ENCODE measurements at places on chromosomes 12 and 14.

GRCh38 chr12:108117902-108118301 lies 11.2 kb upstream of the WSCD2 start:
- no peak for DNase-seq

- DNase-seq, result no peak
These were observed 316.8 kb downstream of the CCDC91 start for GRCh38 chr12:28507033-28507432.

DNA sequence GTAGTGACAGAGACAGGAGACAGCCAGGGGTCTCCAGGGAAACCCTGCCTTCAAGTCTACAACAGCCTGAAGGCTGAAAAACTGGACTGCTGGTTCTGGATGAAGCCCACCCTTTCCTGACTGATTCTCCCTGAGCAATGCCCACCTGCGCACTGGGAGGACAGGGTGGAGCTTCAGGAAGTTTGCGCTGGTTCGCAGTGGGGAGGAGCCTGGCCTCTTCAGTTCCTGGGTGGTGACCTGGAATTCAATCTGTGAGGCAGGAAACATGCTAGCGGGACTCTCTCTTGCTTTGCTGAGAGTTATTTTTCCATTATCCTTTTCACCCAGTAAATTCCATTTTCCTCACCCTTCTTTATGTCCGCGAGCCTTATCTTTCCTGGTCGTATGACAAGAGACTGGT lies 600.8 kb downstream of the TRHDE start:
- no peak for DNase-seq

- DNase-seq, result no peak
These were observed 62.7 kb downstream of the RASSF3 start for GRCh38 chr12:64672925-64673409.

DNA sequence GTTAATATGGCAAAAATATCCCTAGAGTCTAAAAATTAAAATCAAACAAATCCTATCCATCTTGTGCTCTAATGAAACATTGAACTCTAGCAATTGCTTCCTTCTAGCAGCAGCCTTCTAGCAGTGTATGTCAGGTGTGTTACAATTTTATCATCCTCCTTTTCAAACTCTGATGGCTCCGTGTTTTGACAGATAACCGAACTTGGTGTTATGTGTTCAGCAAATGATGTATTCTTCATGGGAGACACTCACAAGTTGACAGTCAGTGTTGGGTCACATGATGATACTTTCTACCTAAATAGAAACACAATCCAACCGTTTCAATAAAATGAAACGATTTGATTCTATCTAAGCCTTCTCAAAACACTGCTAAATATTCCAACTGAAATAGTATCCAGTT lies 525.3 kb upstream of the NOVA1 start:
- DNase-seq, result no peak

GRCh38 chr12:104769144-104769561 lies 188.9 kb downstream of the SLC41A2 start:
- DNase-seq, result no peak

DNA sequence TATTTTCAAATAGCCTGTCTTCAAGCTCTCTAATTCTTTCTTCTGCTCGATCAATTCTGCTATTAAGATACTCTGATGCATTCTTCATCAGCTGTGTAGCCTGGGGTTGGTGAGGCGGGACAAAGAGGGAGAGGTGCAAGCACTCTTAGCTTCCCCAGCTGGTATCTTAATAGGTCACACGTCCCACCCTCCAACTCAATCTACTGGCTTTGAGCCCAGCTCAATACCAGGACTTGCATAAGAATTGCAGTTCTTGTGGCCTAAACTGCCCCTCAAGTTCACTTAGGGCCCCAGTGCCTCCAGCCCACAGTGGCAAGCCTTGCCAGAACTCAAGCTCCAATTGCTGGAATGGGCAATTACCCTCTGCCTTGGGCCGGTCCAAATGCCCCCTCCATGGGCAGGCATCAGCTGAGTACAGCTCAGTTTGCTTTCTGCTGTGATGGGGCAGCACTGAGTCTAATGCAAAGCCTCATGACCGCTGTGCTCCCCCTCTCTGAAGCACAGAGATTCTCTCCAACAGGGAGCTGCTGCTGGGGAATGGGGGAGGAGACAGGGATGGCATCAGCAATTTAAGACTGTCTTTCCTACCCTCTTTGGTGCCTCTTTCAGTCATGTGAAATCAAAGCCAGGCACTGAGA lies 5.6 kb upstream of the SPATA7 start:
- DNase-seq, result no peak

- DNase-seq, result no peak
These were observed 83.5 kb downstream of the SAMD4A start for GRCh38 chr14:54650331-54650958.

DNA sequence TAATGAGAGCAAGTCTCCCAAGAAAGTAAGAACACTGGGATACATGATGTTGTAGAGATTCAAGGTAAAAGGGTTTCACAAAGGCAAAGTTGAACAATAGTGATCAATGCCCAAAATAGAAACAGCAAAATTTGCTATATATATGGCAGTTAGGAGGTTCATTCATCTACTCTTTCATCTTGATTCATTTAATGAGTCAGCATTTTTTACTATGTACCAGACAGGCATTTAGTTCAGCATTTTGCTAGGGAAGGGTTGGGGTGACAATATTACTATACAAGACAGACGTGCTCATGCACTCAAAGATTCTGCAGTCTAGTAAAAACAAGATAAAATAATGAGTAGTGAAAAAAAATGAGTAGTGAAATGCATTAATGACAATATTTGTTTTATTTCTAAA lies 264.9 kb upstream of the LMO3 start:
- DNase-seq, result no peak

DNA sequence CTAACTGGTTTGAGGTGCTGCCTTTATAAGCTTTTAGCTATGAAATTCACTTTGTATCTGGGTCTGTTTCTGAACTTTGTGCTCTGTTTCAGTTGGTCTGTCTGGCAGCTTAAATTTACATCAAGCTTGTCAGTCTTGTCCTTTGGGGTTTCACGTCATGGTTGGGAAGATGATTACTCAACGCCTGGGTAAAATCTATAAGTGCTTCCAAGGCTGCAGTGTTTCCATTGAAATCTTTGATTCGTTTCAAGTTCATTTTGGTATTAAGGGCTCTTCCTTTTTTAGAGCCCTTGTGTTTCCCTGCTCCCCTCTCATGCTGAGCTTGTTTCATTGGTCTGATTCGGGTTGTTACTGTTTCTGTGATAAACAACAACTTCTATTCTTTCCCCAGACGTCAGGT lies 58.2 kb downstream of the FBXW8 start:
- no peak for DNase-seq

GRCh38 chr14:31572955-31573354 lies 11.8 kb downstream of the NUBPL start:
- no peak for DNase-seq

- no peak for DNase-seq
These were observed 8.9 kb downstream of the ADCY4 start for GRCh38 chr14:24325963-24326362.

DNA sequence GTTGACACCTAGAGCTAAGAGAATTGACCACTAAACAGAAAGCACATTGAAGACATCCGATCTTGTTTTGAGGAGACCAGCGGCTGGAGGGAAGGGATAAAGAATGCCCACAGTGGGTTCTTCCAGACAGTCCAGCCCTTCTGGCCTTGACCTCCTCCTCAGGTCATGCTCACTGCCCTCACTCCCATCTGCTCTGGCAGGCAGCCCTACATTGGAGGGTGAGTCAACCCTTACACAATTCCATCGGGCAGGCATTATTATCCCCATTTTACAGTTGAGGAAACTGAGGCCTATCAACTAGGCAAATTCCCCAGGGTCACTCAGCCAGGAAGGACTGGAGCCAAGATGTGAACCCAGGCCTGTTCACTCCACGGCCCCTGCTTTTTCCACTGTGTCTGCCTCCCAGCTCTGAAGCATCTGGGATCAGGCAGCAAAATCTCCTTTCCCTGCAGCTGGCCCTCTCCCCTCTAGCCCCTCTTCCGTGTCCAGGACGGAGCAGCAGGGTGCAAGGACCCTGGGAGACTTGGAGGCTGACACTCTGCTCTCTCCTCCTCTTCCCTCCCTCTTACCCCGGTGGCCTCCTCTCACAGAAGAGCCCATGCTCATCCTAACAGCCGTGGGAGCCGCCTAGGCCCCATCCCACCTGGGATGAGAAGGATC lies 5.3 kb downstream of the SCNN1A start:
- DNase-seq, result no peak

GRCh38 chr12:12115514-12115913 lies 44.8 kb downstream of the BCL2L14 start:
- no peak for DNase-seq

- DNase-seq, result no peak
These were observed 229.1 kb upstream of the RTL1 start for GRCh38 chr14:101132588-101132987.

DNA sequence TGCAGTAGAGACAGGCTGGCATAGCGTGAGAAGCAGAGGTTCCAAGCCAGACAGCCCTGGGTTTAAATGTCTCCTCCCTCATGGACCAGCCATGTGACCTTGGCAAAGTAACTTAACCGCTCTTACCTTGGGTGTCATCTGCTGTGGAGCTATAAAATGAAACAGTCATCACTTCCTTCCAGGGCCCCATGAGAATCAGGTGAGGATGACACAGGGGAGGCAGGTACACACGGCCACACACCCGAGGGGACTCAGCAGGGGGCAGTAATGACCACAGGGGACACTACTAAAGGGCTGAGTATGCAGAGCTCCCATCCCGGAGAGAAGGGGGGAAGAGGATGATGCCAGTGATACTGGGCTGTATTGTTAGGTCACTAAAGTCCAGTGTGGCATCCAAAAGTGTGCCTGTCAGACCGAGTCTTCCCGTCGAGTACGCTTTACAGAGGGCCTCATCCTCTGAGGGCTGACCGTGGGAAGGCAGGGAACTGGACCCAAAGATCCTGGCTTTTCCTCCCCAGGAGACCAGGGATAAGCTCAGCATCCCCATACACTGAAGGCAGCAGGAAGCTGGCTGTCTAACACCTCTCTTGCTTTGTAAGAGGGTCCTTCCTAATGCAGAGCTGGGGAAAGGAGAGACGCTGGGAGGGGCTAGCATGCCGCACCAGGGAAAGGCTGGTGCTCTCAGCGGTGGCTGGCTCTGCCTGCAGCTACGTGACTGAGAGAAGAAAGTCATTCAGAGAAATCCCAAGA lies 94.2 kb downstream of the SINHCAF start:
- no peak for DNase-seq

GRCh38 chr12:92136965-92137721 lies 8.5 kb downstream of the BTG1 start:
- DNase-seq, result no peak

DNA sequence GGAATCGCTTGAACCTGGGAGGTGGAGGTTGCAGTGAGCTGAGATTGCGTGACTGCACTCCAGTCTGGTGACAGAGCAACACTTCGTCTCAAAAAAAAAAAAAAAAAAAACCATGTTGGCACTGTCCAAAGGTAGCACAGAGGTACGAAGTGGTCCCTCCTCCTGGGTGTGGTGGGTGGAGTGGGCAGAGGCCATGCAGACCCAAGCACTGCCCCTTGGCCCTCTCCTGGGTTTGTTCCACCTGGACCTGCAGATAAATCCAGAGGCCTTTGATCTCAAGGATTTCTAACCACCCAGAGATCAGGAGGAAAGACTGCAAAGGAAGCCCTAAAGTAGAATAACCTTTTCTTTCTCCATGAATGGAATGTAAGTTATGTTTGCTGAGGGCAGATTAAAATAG lies 8.7 kb upstream of the GALNT6 start:
- no peak for DNase-seq

DNA sequence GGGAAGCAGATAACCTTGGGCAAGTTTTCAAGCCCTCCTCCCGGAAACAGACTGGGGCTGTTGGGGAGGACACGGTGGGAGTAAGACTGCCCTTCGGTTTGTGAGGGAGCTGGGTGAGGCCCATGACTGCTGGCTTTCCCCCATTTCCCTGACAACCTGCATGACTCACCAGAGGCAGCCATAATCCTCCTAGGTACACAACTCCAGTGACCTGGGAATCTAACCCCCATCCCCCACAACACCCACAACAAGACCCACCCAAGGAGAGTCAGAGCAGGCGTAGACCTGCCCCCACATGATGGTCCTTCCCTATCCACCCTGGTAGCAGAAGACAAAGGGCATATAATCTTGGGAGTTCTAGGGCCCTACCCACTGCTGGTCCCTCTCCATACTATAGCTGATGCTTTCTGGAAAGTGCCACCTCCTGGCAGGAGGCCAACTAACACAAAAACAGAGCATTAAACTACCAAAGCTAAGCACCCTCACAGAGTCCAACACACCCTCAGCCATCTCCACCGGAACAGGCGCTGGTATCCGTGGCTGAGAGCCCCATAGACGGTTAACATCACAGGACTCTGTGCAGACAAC lies 14.8 kb downstream of the DDX24 start:
- no peak for DNase-seq

- no peak for DNase-seq
These were observed 67.9 kb upstream of the TMEM132D start for GRCh38 chr12:129971721-129972120.

DNA sequence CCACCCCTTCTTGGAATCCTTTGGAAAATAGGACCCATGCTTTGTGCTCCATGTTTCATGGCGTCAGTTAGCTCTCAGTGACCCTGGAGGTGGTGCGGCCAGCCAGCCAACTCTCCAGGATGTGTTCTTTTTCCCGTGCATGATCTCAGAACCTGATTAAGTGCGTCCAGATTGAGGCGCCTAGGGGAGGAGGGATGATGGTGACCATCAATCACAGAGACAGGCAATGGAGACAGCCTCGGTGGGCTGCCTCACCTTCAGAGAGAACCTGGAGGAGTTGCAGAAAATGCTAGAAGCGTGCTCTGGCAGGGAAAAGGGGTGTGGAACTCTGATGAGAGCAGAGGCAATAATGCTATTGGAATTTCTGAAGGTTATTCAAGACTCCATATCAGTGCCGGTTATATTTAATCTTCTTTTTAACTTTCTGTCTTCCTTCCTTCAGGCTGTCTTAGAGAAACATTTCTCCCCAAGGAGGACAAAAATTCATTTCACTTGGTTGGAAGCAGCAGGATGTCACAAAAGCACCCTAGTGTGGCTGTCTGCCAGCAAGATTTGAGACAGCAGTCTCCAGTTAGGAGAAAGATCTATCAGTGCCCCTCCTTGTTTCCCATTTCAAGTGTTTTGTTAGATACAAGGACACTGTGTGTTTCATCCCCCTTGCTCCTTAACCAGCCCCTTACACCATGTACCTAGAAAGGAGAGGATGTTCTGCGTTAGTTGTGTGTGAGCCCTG lies 53.3 kb upstream of the IGF1 start:
- DNase-seq, result no peak

- DNase-seq, result no peak
These were observed 526.6 kb upstream of the CCDC196 start for GRCh38 chr14:65959563-65960024.

All from activated naive CD4-positive, alpha-beta T cell treated with anti-CD3 and anti-CD28 coated beads, Interleukin-2, amount 50 U/mL, for 72 hours (primary cell).